ENCODE measurements at places on chromosomes 13 and 19. TPM values are rescaled to one million over a fixed set of nuclear protein-coding genes. Genes with fewer than 3 reads are reported as not detected.

The SIGLEC5 gene
- total RNA-seq: 0.12 TPM

The OR7C1 gene
- not detected for total RNA-seq

The ZNF562 gene
- total RNA-seq: 20.1 TPM

DNA sequence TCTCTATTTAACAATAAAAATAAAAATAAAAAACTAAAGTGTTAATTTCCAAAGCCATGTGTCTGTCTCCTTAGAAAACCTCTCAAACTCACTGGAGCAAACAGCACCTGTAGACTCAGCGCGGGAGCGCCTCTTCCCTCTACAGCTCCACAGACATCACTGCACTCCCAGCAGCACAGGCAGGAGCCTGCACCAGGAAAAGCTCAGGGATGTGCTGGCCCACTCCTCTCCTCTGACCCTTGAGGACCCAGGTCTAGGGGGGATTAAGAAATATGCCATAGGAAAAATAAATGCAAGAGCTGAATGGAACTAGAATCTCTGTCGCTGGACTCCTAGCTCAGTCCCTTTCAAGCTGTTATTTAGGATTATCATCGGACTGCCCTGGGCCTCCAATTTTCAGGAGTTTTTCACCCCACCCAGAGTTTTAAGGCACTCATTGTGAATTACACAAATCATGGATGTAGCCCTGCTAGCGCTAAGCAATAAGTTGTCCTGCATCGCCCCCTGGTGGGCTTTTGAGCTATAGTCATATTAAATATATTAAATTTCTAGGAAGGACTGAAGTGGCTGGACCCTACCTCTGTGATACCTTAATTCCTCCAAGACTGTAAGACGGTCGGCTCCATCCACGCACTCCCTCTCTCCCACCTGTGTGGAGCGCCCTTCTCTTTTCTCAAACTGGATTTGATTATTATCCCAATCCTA lies 333.9 kb downstream of the UQCRFS1 start:
- H3K27me3 ChIP-seq: peaks cover 13% of the 10 kb centered on the region
- no peak overlapping the region for H3K27ac ChIP-seq
- DNase-seq: peak; percentile 75
- no peak overlapping the region for H3K4me3 ChIP-seq

The LIG1 gene
- 187 TPM for total RNA-seq

The NTN5 gene
- 0.17 TPM for total RNA-seq

The CELF5 gene
- not detected for total RNA-seq

DNA sequence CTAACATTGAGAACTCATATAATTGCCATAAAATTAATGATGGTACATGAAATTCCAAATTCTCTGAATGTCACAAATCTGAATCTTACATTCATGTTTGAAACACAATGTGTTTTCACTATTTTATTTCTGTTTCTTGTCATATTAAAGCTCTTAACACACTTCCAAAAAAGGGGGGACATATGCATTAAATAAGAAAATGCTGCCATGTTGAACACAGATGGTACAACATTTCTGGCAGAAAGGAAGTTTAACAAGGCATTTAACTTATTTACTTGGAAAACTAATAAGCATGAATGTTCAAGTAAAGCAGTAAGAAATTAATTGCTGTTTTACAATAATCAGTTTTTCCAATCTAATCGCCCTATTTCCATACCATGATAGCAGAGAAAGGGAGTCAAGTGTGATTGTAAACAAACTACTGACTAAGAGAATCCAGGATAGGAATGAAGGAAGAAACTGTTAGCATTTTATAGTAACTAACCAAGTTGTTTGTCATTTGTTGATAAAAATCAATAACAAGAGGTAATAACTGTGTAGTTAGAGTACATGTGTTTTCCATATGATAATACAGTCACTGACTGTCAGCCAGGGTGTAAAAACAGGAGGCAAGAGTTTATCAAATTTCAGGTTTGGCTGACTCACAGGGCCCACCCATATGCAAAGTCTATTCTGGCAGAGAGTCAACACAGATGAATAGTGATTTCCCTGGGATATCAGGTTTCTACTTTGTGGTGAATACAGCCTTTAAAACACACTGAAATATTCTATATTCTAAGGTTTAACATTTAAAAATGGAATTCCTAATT lies 5.7 kb upstream of the FOXO1 start:
- no peak overlapping the region for H3K4me3 ChIP-seq
- H3K27me3 ChIP-seq: no peaks in the 10 kb centered on the region
- peak; percentile 35 for DNase-seq
- peaks cover 36% of the 10 kb centered on the region for H3K4me1 ChIP-seq
- no peak overlapping the region for H3K27ac ChIP-seq

GRCh38 chr19:5452594-5453565 lies 2.3 kb upstream of the ZNRF4 start:
- H3K4me1 ChIP-seq: no peaks in the 10 kb centered on the region
- H3K36me3 ChIP-seq: no peaks in the 10 kb centered on the region
- H3K27ac ChIP-seq: no peak overlapping the region
- no peak for DNase-seq
- H3K4me3 ChIP-seq: no peak overlapping the region

DNA sequence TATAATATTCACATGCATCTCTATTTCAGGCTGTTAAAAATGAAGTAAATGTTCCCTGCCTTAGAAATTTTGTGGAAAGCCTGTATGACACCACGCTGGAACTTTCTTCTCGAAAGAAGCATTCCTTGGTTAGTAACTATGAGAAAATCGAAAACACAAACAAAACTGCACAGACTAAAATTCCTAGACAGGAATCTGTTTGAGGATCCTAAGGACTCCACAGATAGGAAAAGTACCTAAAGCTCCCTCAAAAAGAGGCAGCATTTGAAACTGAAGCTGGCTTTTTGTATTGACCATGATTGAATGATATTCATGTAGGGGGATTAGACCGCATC lies 103.4 kb downstream of the FRY start:
- no peaks in the 10 kb centered on the region for H3K27me3 ChIP-seq
- no peaks in the 10 kb centered on the region for H3K4me1 ChIP-seq
- H3K4me3 ChIP-seq: no peak overlapping the region
- peaks cover 7% of the 10 kb centered on the region for H3K36me3 ChIP-seq
- no peak overlapping the region for H3K27ac ChIP-seq

The ZNF570 gene
- 3.1 TPM for total RNA-seq

The TUBA3C gene
- total RNA-seq: not detected

GRCh38 chr19:30217461-30217860 lies 154.7 kb upstream of the ZNF536 start:
- H3K27ac ChIP-seq: no peak overlapping the region
- no peak overlapping the region for H3K4me3 ChIP-seq
- peaks cover 36% of the 10 kb centered on the region for H3K27me3 ChIP-seq
- DNase-seq: no peak
- peaks cover 3% of the 10 kb centered on the region for H3K4me1 ChIP-seq

DNA sequence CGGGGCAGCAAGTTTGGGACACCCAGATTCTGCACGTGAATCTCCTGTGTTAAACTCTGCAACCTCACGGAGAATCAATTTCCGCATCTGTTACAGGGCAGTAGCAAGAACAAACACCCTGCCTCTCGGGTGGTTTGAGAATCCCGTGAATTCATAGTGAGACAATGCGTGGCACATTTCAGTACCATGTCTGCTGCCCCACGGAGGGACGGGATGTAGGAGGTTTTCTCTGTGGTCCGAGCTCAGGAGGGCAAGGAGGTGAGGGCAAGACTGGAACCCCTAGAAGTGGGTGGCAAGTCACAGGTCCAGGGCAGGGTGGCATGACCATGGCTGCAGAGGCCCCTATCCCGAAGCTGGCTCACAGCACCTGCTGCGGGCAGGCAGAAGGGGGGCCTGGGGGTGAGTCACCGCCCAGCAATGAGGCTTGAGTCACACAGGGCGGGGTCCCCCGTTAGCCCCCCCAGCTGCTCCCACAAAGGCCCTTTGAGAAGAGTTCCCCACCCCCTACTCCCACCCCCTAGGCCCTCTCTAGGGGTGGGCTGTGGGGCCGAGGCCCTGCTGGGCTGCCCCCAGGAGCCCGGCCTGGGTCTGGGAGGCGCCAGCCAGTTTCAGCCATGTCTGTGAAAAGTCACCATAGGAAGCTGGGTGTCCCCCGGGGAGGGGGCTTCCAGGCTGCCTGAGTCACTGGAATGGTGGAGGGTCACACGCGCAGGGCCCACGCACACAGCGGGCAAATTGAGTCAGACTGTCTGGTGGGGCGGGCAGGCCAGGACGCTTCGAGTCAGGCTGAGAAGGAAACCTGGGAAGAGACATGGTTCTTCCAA lies 25.8 kb upstream of the NANOS3 start:
- peak overlapping the region; percentile 54 for H3K4me3 ChIP-seq
- peak; percentile 50 for DNase-seq
- H3K36me3 ChIP-seq: no peaks in the 10 kb centered on the region
- no peaks in the 10 kb centered on the region for H3K27me3 ChIP-seq
- no peak overlapping the region for H3K27ac ChIP-seq

All from activated naive CD4-positive, alpha-beta T cell treated with anti-CD3 and anti-CD28 coated beads for 36 hours (primary cell).